Spinal cord (tissue), 10 donors: ENCODE measurements at places on chromosomes 5 and 9. TPM values are rescaled to one million over a fixed set of nuclear protein-coding genes. Genes with fewer than 3 reads are reported as not detected.
A peak's percentile ranks its signal among the peaks of the same experiment; 100 is the strongest.

DNA sequence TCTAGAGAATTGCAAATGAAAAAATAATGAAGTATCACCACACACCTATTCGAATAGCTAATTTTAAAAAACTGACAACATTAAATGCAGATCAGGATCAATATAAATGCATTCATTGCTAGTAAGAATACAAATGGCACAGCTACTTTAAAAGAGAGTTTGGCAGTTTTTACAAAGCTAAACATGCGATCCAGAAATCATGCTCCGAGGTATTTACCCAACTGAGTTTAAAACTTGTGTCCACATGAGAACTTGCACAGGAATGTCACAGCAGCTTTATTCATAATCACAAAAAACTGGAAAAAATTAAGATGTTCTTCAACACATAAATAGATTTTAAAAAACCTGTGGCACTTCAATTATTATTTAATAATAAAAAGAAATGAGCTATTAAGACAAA lies 345.5 kb upstream of the TRPC7 start:
- DNase-seq: no peak

GRCh38 chr5:112070022-112070421 lies 313.0 kb upstream of the NREP start:
- no peak for DNase-seq

- no peak for DNase-seq
These were observed 76.1 kb downstream of the SLC28A3 start for GRCh38 chr9:84264307-84265029.

GRCh38 chr5:58793888-58794657 lies 211.2 kb downstream of the RAB3C start:
- DNase-seq: peak; percentile 16

GRCh38 chr9:127036437-127036836 lies 86.0 kb downstream of the ANGPTL2 start:
- DNase-seq: no peak

DNA sequence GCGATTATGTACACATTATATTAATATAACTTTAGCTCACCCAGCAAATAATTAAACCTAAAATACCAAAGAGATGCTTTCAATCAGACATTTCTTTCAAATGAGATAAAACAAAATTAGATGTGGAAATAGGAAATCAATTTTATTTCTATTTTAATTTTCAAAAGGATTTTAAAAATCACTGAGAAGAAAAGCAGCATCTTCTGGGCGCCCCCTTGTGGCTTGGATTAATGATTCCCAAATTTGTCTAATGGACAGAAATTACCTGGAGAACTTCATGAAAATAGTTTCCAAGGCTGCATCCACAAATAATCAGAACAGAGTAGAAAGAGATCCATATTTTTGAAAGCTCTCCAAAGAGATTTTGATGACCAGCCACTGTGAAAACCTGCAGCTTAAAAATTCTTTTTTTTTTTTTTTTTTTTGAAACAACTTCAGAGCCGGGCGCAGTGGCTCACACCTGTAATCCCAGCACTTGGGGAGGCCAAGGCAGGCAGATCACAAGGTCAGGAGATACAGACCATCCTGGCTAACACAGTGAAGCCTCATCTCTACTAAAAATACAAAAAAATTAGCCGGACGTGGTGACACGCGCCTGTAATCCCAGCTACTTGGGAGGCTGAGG lies 50.9 kb upstream of the CEMIP2 start:
- peak; percentile 39 for DNase-seq

DNA sequence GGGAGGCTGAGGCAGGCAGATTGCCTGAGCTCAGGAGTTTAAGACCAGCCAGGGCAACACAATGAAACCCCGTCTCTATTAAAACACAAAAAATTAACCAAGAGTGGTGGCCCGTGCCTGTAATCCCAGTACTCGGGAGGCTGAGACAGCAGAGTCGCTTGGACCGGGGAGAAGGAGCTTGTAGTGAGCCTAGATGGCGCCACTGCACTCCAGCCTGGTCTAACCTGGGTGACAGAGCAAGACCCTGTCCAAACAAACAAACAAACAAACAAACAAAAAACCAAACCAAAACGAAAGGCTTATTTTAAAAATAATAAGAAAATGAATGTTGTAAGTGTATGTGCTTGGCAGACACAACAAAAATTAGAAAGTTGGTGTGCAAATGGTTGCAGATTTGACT lies 536.3 kb upstream of the PTPRD start:
- DNase-seq: no peak

DNA sequence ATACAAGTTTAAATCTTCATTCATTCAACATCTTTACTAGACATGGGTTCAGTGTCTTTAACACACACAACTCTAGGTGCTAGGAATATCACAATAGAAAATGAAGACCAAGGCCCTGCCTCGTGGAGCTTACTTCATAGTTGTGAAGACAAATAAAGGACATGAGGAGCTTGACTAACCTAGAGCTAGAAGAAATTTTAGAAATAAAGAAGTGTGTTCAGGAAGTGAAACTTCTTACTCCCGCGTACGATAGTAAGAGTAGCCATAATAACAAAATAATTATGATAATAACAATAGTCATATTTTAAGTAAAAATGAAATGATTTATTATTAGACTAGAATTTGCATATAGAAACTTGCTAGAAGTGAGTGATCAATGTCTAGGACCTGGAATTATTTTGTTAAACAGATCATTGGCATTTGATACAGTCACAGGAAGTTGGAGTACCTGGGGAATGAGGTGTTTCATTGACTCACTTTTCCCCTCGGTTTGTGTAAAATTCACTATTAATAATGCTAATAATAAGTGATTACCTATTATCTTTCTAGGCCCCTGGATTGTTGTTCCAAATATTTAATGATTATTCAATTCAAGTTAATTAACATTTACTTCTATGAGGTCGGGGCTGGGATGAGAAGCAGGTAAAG lies 331.3 kb downstream of the NSG2 start:
- no peak for DNase-seq

- DNase-seq: no peak
These were observed 43.3 kb downstream of the PRRX2 start for GRCh38 chr9:129708793-129709192.

- no peak for DNase-seq
These were observed 68.4 kb upstream of the NR3C1 start for GRCh38 chr5:143471666-143472464.

DNA sequence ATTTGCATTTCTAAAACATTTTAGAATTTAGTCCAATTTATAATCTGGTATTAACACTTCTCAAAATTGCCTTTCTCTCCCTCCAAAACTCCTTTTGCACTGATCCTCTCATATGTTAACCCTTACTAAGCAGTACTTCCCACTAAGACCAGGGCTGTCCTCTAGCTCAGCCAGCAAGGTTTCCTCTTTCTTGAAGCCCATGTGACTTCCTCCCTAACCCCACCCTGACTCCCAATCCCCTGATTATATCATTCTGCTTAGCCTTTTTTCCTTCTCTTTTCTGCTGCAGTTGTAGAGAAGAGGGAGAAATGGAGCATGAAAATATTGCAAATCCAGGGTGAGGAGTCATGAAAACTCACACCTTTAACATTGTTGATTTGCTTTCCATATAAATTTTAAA lies 241.7 kb downstream of the MCTP1 start:
- no peak for DNase-seq

- no peak for DNase-seq
These were observed 17.6 kb downstream of the GM2A start for GRCh38 chr5:151270599-151270998.

GRCh38 chr5:136174021-136174659 lies 18.8 kb downstream of the SMIM32 start:
- DNase-seq: no peak

- DNase-seq: no peak
These were observed 27.6 kb downstream of the TPPP start for GRCh38 chr5:665541-665955.

- peak; percentile 73 for DNase-seq
These were observed 38.3 kb downstream of the RECK start for GRCh38 chr9:36074870-36075532.

DNA sequence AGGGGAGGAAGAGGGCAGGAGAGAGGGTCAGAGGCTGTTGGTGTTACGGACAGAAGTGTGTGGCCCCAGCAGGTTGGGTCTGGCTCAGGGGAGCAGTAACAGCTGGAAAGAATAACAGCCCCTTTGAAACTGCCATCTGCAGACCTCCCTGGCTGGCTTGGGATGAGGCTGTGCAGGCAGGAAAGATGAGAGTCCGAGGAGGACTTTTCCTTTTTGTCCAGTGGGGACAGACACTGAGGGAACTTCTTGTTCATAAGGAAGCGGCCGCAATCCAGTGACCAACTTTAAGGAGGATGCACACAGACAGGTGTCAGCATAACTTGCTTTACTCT lies 14.8 kb upstream of the PLEKHG4B start:
- no peak for DNase-seq

DNA sequence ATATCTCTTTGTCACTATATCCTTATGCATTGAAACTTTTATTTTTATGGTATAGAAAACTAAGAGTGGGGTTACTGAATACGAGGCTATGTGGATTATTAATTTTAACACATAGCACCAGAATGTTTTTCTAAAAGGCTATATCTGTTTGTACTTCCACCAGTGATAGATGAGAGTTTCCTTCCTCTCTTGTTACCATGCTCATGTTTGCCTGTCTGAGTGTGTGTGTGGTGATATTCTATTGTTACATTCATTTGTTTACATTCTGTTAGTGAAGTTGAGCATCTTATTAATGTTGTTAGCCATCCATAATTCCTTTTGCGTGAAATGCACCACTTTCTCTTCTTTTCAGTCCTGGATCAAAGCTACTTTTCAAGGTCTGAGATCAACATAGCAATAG lies 54.1 kb upstream of the ALDH1A1 start:
- no peak for DNase-seq

DNA sequence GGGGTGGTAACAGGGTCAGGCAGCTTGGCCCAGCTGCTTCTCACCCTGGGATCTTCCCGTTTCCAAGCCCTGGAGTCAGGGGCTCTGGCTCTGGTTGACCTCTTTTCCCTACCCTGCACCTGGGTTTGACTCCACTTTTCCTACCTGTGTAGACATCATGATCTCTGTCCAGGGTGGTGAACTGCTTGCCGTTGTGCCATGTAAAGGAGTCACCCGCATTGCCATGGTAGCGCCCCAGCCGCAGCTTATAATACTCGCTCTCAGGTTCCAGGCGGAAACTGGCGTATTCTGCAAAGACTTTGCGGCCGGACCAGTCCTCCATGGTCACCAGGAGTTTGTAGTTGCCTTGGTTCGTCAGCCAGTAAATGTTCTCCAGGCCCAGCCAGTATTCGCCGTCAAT lies 30.9 kb downstream of the ANGPTL2 start:
- no peak for DNase-seq

GRCh38 chr5:135582099-135582781 lies 3.4 kb upstream of the CXCL14 start:
- DNase-seq: no peak

GRCh38 chr9:122996586-122996985 lies 36.9 kb upstream of the GPR21 start:
- no peak for DNase-seq

- DNase-seq: no peak
These were observed 202.2 kb downstream of the RGS3 start for GRCh38 chr9:113665756-113666155.

GRCh38 chr9:83927591-83927990 lies 6.4 kb upstream of the KIF27 start:
- DNase-seq: no peak

DNA sequence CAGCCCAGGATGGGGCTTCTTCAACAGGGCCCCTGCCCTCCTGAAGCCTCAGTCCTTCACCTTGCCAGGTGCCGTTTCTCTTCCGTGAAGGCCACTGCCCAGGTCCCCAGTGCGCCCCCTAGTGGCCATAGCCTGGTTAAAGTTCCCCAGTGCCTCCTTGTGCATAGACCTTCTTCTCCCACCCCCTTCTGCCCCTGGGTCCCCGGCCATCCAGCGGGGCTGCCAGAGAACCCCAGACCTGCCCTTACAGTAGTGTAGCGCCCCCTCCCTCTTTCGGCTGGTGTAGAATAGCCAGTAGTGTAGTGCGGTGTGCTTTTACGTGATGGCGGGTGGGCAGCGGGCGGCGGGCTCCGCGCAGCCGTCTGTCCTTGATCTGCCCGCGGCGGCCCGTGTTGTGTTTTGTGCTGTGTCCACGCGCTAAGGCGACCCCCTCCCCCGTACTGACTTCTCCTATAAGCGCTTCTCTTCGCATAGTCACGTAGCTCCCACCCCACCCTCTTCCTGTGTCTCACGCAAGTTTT lies 23.6 kb downstream of the PCDHGC5 start:
- no peak for DNase-seq

DNA sequence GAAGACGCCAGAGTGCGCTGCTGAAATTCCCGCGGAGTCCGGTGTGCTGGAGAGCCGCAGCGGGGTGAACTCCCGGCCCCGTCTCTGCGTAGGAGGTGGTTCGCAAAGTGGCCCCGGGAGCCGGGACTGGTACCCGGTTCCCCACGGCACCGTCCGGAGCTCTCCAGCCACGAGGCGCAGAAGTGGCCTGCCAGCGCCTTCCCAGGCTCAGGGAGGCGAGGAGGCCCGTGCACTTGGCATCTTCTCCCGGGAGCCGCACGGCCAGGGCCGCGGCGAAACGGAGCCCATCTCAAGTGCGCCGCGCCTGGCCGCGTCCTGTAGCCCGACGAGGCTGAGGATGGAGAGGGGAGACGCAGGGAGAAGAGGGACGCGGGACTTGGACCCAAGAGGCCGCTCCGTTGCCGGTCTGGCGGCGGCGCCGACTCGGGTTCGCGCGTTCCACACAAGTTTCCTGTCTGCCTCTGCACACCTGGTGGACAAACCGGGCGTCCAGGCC lies 1.1 kb upstream of the IRX1 start:
- peak; percentile 74 for DNase-seq

- DNase-seq: no peak
These were observed 46.5 kb downstream of the SVEP1 start for GRCh38 chr9:110532908-110533665.

DNA sequence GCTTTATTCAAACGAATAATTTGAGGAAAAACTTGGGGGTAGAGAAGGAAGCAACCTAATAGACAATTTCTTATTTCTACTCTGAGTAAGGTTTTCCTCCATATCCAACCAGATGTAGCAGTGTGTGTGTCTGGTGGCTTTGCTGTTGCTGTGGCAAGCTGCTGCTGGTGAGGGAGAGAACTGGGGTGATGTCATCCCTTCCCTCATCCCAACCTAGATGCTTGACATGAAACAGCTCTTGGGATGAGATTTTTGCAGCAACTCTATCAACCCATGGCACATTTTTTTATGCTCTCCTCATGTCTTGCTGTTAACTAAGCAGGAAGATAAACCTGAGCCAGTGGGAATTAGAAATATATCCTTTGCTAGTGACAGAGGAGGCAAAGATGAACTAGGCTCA lies 135.8 kb downstream of the PCSK1 start:
- DNase-seq: no peak

Gene WNT8A
- not detected for total RNA-seq

Gene FAM200C
- 15.5 TPM for total RNA-seq

Gene HSD17B3
- 0.20 TPM for total RNA-seq

Gene IRGM
- total RNA-seq: not detected

Gene TLX3
- 0.50 TPM for total RNA-seq

Gene RAB3C
- 25.0 TPM for total RNA-seq

Gene C9orf153
- 1.2 TPM for total RNA-seq

Gene FBN2
- total RNA-seq: 99.7 TPM

Gene LHX3
- not detected for total RNA-seq

Gene ALDH1A1
- total RNA-seq: 26.4 TPM

Gene PCDHA13
- total RNA-seq: 12.4 TPM

Gene GPR151
- 0.20 TPM for total RNA-seq

Gene FAM81B
- 2.4 TPM for total RNA-seq

Gene BRINP1
- total RNA-seq: 47.2 TPM

Gene EMB
- 39.1 TPM for total RNA-seq

Gene ENTPD8
- total RNA-seq: 0.39 TPM

Gene AFAP1L1
- total RNA-seq: 48.6 TPM

Gene SPINK14
- total RNA-seq: not detected

Gene ARID3C
- 1.1 TPM for total RNA-seq

Gene RNF183
- total RNA-seq: 0.11 TPM

Gene OR1Q1
- not detected for total RNA-seq

Gene CCDC183
- total RNA-seq: 3.0 TPM

Gene MYMK
- not detected for total RNA-seq
